ENCODE measurements at places on chromosomes 12 and 14.

DNA sequence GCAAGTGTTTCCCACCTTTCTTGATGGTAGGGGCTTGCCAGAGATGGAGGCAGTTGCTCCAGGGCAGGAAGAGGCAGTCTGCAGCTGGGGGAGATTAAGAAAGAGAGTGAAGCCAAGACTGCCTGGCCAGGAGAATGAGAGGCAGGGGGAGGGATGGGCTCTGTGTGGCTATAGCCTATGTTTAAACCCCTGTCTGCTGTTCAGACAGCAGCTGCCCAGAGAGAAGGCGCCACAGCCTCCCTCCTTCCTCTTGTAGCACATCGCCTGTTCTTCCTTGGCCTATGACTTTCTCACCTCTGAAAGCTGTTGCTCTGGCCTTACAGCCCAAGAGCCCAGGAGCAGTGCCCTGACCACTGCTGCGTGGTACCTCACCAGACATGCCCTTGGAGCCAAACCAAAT, 61.7 kb downstream of the EMP1 start:
- DNase-seq, result no peak

GRCh38 chr14:54299410-54300363, 97.1 kb upstream of the CDKN3 start:
- peak; percentile 92 for DNase-seq

DNA sequence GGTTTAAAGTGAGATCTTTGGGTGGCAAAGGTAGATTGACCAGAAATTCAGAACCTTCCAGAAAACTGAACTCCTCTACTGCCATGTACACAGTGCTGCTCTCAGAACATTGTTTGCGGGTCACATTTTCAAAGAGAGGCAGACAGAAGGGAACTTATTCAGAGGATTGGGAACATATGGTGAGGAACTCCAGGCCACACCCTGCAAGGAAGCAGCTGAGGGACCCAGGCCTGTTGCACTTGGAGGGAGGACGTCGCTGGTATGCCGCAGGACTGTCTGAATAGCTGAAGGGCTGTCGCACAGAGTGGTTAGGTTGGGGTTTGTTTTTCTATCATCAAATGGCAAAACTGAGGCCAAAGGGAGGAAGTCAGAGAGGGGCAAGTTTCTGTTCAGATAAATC, 441.1 kb downstream of the DPF3 start:
- DNase-seq, result no peak

- DNase-seq, result peak; percentile 33
These were observed 375.5 kb downstream of the RAD51B start for GRCh38 chr14:68195126-68195525.

GRCh38 chr12:76144245-76144549, 59.7 kb upstream of the NAP1L1 start:
- DNase-seq, result no peak

DNA sequence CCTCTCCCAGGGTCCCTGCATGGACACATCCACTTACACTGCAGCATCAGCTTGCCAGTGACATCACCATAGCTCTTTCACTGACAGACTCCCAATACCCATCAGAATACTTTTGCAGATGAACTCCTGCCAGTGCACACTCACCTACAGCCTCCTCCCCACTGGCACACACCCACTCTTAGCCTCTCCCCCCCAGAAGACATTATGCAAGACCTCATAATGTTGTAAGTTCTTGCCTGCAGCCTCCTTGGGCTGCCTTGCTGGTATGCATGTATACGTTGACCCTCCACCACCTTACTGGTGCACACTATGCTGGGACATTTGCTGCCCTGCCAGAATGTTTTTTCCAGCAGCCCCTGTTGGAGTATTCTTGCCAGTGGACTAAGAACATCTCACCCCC, 324.2 kb downstream of the AEBP2 start:
- DNase-seq, result no peak

DNA sequence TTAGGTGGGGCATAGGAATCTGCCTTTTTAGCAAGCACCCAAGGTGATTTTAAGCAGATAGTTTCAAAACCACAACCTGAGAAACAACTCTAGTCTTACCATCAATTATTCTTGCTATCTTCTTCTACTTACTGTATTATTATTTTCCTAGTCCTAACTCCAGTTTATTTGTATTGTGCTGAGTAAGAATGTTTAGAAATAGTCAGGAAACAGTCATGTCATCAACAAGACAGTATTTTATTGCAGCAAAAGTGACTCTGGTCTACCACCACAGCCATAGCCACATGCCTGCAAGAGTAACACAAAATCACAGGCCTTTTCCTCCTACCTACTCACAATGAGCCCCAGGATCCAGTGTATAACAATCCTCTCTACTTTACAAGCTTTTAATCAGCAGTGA, 46.3 kb upstream of the FLRT2 start:
- DNase-seq, result no peak

GRCh38 chr12:42166501-42166900, 21.8 kb upstream of the GXYLT1 start:
- DNase-seq, result no peak

DNA sequence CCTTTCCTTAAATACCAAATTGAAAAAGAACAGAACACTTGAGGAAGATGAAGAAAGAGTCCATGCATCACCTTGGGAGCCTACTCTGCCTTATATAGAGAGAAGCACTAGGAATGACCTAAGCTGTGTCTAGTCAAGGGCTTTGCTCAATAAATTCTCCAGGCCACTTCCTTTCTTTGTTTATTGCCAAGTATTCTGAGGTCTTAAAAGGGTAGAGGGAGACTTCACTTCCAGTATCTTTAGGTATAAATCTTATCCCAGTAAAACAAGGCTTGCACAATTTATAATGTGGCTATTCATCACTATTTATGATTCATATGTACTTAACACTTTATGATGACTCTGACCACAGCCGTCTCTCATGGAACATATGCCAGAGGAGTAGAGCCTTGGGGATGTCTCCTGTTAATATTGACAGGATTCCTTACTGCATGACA, 85.1 kb upstream of the ARHGAP5 start:
- DNase-seq, result no peak

DNA sequence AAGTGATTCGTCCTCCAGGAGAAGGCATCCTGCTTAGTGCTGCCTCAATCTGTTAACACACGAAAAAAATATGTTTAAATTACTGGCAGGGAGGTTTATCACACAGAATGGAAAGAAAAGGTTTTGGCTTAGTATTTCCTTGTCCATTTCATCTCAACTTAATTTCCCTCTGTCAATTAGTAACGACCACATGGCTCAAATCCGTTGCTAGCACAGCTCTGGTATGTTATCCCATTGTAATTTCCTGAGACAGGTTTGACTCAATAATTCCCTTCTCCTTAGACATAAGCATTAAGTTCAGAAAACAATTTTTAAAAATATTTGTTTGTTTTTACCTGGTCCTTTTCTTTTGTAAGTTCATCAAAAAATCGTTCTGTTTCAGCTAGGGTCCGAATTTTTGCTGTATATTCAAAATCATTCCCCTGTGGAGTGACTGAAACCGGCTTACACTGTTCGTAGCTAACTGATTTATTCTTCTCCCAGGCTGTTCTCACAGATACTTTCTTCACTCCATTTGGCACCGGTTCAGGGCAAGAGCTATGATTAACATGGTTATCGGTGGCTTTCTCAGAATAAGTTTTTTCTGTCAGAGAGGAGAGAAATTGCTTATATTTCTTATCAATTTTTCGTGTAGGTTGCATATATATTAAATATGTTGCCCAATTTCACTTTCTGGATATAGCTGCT, 10.1 kb upstream of the PITPNM2 start:
- DNase-seq, result no peak

- DNase-seq, result no peak
These were observed 217.3 kb downstream of the C12orf75 start for GRCh38 chr12:105547786-105548185.

GRCh38 chr14:103456167-103456835, 66.3 kb downstream of the CKB start:
- no peak for DNase-seq

DNA sequence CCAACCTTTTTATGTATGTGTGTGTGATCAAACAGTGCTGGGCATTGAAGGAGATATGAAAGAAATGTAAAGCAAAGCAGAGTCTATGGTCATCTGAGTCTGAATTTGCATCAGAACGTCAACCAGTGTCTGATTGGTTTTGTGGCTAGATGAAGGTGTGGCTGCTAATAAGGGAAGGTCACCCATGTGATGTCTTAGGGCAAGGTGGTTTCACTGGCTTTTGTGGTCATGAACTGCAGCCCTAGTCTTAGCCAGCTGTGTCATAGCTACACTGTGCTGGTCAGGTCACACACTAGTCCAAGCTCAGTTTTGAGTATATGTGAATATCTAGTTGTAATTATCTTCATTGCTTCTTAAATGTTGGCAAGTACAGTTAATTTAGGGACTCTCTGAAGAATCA, 105.8 kb downstream of the TGFB3 start:
- DNase-seq, result no peak

GRCh38 chr12:12979126-12979525, 20.9 kb downstream of the HEBP1 start:
- no peak for DNase-seq

DNA sequence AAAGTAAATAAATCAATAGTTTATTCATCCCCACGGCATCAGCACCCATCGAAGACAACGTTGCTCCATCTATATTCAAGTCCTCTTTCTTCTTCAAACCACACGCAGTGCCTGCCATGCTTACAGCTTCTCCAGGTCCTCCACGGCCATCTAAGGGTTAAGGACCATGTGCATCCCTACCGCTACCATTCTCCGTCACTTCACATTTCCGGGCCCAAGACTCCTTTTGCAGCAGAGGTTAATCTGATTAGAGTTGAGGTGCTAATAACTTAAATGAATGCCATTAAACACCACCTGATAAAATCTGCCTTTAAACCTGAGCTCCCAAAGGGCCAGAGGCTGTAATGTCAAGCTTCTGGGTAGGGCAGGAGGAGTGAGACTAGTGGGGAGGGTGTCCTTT, 79.7 kb upstream of the CCND2 start:
- DNase-seq, result no peak

- no peak for DNase-seq
These were observed 192.6 kb upstream of the HMGA2 start for GRCh38 chr12:65631621-65632111.

GRCh38 chr14:59013672-59014298, 174.7 kb upstream of the DAAM1 start:
- DNase-seq, result no peak

DNA sequence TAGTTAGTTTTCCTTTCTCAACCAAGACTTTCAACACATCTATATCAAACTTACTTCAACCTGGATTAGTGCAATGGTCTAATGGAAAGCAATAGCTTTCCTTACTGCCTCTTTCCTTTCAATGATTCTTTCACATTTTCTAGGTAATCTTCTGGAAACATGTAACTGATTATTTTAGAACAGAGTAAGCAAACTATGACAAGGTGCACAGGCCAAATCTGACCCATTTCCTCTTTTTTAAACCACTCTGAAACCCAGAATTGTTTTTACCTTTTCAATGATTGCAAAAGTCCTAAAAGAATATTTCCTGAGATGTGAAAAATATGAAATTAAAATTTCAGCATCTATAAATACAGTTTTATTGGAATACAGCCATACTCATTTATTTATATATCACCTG, 81.6 kb upstream of the TMTC2 start:
- no peak for DNase-seq

DNA sequence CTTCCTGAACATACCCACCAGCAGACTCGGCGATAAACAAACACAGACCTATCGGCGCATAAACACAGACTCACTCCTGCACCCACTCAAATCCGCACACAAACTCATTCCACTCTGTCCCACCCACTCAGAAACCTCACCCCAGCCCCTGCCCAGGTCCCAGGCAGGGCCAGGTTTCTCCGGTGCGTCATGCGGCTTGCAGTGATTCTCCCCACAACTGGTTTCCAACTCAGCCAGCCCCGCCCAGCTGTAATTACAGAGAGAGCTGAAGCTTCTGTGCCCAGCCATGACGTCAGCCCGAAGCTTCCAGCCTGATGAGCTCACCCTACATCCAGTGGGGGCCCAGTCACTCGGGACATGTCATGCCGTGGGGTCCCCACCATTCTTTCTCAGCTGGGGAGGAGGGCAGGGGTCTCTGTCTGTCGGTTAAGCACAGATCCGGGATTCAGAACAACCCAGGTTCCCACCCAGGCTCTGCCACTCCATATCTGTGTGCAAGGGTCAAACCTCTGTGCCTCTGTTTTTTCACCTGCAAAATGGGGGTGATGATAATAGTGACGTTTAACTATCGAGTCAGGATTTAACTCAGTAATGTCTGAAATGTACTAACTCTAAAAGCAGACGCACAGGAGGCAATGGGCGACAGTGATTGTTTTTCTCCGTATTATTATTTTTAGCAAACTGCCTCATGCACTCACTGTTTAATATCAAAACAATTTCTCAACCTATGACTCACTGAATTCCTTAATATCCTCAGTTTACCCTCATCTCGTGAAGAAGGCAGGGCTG, 2.3 kb upstream of the HSPB8 start:
- peak; percentile 24 for DNase-seq

DNA sequence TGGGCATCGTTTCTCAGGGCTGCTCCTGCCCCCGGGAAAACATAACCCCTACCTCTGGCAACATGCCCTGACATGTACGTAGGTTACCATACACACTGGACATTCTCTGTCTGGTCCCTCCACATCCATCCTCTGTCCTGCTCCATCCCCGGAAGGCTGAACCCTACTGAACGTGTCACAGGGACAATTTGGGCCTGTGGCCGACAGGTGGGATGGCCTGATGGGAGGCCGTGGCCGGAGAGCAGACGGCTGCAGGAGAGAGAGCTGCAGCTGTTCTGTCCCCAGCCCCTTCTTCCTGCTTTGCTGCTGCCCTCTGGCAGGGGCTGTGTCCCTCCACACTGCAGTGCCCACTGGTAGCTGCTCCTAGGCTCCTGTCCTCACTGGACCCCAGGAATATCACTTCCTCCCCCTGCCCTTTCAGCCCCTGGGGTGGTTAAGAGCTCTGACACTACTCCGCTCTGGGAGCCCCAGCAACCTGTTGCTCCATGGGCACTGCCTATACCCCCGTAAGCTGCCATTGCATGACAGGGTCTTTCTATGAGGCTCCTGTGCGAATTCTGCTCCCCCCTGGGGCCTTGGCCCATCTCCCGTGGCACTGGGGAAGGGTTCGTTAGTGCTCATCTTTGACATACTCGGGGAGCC, 125.6 kb downstream of the RBM19 start:
- DNase-seq, result no peak

GRCh38 chr12:70044167-70044566, 199.1 kb upstream of the CNOT2 start:
- no peak for DNase-seq

GRCh38 chr14:55449116-55449515, 8.7 kb upstream of the TBPL2 start:
- DNase-seq, result no peak

- no peak for DNase-seq
These were observed 105.0 kb downstream of the DNAH10 start for GRCh38 chr12:123867141-123867540.
